CD4-positive, alpha-beta T cell treated with Interleukin-4 for 4 hours (primary cell): ENCODE measurements at places on chromosomes 7 and 10.

DNA sequence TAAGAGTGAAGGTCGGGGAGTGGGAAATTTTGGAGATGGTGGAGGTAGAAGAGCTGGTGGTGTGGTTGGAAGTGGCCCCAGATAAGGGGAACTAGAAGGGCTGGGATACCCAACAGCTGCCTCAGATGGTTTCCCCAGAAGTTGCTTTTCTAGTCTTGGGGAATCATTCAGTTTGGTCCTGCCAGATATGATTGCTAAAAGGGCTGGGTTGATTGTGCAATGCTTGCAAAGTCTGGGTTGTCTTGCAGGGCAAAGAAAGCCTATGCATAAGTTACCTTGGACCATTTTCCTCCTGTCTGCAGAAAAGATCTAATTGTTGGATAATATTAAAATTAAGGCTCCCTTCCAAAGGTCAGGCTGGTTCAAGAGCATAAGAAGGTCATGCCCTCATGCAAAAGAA is 213.8 kb upstream of the ZNF804B start:
- DNase-seq = no peak

DNA sequence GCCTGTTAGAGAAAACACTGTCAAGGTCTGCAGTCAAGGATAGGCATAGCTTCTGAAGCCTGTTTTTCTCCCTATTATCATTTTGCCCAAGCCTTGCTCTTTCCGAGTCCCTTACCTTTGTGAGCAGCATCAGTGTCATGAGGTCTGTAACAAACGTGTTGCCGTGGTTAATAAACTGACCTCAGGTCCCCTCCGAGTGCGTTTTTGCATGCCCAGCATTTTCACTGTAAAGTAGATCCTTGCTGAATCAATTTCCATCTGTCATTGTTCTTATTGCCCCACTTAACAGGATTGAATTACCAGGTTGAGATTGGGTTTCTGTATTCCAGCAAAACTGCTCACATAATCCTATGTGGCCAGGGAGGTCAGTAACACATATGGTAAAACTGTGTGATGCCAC is 110.3 kb downstream of the ZNF248 start:
- DNase-seq = no peak

GRCh38 chr7:53191191-53191695 is 155.8 kb downstream of the POM121L12 start:
- DNase-seq = no peak

- no peak for DNase-seq
Measured at GRCh38 chr10:132839061-132839460, 53.1 kb upstream of the NKX6-2 start.

DNA sequence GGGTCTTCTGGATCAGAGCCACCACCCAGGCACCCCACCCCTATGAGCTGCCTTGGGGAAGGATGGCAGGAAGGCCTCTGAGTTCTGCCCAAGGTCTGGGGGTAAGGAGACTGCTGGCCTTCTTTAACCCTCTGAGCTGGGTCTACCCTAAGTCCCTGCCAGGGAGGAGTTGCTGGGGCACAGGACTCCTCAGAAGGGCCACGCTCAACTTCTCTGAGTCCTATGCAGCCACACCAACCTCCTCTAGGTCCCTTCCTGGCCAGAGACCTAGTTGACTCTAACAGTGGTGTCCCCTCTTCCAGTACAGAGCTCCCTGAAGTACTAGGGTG is 2.6 kb upstream of the NEURL1 start:
- DNase-seq = no peak

DNA sequence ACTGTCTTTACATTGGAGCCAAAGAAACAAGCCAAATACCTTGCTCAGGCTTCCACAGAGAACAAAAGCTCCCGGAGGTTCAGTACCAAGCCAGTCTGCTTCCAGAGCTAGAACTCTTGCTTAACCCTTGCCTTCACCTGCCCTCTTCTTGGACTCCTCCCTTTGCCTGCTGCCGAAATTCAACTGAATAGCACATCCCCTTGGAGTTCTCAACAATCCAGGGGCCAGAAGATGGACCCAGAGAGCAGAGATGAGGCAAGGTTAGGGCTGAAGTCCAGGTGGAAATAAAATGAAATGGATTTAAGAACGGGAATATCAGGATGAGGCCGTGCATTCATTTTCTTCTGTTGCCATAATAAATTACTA is 876 bp upstream of the PIK3AP1 start:
- DNase-seq = no peak

DNA sequence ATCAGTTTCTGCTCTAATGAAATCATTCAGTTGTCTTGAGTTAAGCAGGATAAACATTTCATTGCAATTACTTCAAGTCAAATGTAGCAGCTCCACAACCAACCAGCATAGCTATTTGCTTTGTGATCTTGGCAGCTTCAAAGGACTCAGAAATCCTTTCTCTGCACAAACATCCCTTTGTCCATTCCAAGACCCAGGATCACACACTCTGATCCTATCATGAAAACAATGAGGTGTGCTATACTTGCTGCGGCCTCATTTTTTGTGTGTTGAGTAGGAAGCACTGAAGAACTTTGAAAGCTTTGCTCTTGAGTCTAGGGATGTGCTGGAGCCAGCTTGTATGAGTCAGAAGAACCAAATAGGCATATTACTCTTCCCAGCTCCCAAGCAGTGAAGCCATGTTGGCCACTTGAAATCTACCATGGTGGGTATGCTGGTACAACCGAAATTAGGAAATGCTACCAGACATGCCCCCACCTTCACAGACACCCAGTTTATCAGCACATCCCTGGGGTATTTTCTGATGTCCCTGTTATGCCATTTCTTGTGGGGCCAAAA is 199.4 kb upstream of the PRSS58 start:
- DNase-seq = no peak

DNA sequence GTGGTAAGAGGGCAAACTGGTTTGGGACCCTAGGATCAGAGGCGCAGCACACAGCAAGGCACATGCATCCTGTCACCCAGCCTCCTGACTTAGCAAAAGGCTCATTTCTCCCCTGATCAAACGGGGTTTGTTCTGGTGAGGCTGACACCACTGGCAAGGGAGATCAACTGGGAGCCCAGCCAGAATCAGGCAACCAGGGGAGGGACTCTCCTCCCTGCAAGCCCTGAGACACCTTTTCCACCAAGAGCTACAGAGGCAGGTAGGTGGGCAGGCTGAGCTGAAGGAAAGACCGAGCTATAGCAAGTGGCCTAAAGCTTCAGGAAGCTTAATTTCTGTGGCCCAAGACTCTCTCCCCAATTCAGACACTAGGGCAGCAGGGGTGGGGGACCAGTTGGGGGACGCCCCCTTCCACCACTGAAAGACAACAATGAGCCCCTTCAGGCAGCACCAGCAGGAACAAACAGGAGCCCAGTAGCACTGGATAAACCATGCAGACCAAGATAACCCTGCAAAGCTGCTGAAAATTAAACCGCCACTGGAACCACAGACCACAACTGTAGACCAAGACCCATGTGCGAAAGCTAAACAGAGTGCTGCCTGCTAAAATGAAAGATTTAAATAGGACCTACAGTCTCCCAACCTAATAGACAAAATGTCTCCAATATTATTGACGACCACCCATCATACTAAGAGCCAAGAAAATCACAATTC is 27.1 kb upstream of the SAR1A start:
- DNase-seq = peak; percentile 17

DNA sequence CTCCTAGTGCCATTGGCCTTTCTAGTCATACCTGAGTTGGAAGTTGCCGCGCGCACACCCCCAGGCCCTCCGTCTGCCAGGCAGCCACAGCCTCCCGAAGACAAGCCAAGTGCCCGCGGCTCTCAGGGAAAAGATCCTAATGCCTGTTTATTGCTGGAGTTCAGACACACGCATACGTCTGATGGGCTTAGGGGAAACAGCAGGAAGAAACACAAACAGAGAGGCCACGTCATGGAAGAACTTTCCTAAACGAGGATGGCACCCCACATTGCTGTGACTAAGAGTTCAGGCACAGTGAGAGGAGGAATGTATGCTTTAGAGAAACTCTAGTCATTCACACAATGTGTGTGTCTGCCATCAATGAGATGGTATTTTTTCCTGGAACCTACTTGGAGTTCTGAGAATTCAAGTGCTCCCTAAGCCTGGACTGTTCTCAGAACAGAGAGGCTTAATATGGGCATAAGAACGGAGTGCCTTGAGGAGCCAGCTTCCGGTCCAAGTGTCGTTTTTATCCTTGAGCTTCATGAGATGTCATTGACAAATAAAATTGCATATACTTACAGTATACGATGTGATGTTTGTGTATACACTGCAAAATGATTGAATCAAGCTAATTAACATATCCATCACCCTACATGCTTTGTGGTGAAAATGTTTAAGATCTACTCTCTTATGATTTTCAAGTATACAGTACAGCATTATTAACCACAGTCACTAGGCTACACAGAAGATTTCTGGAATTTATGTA is 11.6 kb upstream of the RBP3 start:
- DNase-seq = no peak

GRCh38 chr10:74133923-74134820 is 16.5 kb downstream of the AP3M1 start:
- no peak for DNase-seq

- no peak for DNase-seq
Measured at GRCh38 chr7:128206747-128207500, 34.2 kb upstream of the LEP start.

- no peak for DNase-seq
Measured at GRCh38 chr7:156151078-156151477, 338.8 kb upstream of the SHH start.

DNA sequence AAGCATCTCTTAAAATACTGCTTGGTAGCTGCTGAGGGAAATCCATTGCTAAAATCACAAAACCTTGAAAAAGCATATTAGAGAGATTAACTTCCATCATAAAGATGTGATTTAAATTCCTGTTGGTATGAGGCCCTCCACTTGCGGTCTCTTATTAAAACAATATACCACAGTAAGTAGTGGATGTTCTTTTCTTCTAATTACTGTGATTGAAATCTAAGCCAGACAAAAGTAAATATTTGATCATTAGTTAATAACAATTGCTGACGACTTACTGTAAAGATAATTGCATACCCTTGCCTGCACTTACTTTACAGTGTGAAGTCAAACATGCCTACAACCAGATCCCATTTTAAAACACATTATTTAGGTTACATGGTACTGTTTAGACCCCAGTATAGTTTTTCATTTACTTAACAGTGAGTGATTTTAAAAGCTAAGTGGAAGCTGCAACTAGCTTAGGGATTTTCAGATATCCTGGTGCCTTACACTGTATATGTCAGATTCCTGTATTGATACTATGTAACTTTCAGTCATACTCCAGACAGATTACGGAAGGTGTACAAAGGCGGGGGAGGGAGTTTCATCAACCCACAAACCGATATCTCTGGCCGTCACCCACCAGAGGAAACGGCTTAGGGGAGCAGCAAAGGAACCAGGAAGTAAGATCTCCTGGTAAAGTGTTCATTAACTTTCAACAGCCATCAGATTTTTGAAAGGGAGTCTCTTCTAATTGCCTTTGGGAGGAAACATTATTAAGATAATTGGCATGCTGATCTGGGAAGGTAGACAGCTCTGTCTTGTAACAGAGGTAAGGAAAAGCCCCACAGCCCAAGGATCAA is 986 bp downstream of the NRP1 start:
- DNase-seq = peak; percentile 14

DNA sequence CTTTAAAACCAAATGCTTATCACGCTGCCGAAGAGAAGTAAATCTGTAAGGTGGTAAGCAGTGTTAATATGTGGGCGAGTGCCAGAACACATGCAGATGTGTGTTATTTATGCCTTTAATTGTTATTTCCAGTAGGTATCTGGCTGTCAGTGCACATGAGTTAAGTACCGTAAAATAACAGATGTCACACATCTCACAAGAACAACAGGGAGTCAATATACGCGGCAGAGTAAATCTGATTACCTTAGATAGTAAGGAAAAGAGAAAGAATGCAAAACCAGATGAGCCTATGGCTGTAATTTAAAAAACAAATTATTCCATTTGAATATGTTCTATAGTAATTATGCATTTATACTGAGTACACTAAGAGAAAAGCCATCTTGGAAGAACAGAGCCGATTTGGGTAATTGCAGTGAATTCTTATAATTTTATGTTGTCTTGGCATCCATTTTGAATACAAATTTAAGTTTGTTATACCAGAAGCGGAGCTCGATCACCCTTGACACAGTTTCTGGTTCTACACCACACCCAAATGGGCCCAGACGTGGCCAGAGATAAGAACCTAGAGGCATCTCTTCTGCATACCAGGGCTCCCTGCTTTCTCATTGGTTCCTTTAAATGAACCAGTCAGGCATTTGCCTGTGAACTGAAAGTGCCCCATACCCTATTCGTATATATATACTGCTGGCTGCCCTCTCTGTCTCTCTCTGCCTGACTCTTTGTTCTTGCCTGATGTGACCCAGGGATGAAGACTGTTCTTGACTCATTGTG is 34.8 kb downstream of the DNAJB9 start:
- DNase-seq = no peak

DNA sequence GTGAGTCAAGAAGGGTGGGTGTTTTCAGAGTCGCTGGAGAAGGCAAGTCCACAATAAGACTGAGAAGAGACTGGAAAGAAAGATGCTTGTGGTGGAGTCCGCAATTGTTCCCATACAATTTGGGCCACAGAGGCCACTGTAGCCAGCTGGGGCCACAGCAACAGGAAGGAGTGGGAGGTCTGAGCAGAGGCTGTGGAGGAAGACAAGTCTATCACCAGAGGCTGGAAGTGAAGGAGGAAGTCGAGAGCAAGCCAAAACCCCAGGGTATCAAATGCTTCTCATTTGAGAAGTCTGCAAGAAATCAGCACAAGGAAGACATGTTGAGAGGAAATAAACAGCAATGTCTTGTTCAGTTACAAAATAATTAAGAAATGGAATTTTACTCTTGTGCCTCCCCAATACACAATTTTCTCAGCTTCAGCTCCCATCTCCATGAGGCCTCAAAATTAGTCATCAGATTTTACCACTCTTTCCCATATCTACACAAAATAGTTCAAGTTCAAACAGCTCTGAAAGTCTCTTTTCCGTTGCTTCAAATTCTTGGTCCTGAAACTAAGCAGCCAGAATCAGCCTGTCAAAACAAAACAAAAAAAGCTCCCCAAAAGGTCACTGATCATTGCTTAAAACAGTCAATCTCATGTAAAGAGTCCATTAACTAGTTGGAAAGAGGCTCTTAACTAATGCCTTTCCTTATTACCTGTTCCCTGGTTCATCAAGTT is 31.6 kb downstream of the SLC16A12 start:
- no peak for DNase-seq

GRCh38 chr7:39527951-39528350 is 38.3 kb upstream of the YAE1 start:
- no peak for DNase-seq

DNA sequence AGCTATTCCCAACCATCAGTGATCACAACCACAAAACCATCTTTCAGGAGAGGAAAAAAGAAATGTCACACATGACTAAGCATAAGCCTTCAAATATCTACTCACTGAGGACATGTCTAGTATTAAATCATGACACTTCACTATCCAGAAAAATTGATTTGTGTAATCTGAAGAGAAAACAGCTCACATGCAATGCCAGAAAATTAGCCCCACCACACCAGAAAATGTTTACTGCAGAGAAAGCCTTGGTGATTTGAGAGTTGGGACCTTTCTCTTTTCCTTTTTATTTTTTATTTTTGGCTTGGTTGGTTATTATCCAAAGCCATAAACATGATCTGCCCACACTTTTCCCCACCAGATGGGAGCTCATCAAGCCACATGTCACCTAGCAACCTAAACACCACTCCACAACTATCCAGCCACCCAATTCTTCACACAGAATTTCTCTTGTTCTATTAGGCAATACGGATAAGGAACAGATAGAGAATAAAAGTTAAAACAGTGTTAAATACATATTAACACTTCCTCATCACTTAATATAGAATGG is 3.1 kb downstream of the PARD3 start:
- DNase-seq = no peak
